ENCODE measurements at places on chromosomes 7 and 10.

DNA sequence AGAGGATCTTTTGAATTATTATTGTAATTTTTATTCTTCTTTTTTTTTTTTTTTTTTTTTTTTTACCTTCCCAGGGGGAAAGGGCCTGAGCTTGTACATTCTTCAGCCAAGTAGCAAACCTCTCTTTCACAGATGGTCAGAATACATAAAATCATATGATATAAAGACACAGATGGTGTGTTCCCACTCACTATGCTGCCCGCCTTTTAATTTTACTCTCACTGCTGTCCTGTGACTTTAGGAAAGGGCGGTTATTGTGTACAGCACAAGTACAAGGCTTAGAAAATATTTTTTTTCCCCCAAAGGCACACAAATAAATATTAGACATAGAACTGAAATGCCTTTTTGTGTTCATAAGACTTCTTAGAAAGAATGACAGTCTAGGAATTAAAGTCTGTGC is 213.6 kb downstream of the RPS24 start:
- DNase-seq, result no peak

DNA sequence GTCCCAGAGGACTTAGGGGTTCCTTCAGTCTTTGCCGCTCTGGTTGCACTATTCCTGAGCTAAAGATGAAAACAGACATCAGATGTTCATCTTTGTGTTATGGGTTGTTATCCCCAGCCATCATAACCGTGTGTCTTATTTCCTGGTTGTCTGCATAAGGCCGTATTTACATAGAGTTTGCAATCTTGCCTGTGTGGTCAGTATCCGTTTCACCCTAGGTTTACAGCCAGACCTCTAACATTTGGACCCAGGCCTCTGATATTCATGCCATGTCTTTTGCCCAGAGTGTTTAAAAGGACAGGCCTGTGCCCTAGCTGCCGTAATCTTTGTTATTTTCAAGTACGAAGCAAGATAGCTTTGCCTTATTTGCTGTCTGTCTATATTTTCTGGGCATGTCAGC is 26.6 kb downstream of the LRRC4 start:
- DNase-seq, result no peak

DNA sequence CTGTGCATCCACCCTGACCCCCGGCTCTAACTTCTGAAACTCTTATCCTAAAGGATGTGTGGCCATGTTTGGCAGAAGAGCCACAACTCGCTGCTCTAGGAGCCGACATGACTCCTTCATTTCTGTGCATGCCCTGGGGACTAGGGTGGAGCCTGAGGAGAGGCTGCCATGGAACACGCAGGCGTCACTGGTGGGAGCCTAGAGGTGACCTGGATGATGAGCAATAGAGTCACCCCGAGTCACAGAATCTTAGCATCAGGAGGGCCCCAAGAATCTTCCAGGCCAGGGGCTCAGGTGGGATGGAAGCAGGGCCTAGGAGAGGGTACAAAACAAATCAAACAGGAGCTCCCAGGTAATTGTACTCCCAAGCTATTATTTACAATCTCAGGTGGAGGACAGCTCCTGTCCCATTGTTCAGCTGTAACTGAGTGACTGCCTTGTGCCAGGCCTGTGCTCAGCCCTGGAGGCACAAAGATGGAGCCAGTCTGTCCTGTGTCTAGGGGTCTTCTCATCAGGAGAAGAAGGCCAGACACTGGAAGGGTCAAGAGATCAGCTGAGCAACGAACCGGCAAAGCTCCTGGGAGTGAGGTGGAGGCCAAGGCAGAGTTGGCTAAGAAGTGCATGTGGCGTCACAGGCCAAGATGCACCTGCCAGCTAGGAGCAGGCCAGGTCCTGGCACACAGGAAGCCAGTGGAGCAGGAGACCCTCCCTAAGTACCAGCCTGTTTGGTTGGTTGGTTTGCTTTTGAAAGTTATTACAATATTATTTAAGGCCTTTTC is 5.8 kb upstream of the ZNF22 start:
- no peak for DNase-seq

- no peak for DNase-seq
These were observed 54.2 kb downstream of the GUSB start for GRCh38 chr7:65927489-65928448.

DNA sequence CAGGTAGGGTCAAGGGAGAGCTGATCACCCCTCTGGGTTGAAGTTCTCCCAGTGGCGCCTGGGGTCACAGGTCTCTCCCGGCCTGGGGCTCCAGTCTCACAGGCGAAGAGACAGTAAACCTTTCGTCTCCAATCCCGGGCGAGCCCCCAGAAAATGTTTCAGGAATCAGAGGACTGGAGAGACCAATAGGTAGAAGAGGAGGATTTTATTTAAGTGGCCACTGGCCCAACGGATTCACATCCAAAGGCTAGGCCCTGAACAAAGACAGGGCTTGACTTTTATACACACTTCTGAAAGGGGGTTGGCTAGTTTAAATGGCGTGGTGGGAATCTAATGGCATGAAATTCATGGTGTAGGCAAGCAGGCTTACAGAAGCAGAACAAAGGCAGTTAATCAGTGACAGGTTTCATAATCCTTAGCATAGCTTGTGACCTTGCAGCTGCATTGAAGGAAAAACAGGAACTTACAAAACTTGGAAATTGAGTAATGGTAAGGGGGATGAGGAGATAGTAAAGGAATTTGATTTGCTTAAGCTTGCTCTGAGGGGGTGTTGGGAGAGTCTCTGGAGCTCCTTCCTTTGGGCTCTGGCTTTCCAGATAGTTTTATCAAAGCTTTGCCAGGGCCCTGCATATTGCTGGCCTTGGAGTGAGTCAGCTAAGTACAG is 105.5 kb downstream of the TRIM24 start:
- no peak for DNase-seq

- no peak for DNase-seq
These were observed 97.3 kb downstream of the CFAP58 start for GRCh38 chr10:104450954-104451353.

- DNase-seq, result no peak
These were observed 183.3 kb downstream of the STK31 start for GRCh38 chr7:23893176-23893941.

DNA sequence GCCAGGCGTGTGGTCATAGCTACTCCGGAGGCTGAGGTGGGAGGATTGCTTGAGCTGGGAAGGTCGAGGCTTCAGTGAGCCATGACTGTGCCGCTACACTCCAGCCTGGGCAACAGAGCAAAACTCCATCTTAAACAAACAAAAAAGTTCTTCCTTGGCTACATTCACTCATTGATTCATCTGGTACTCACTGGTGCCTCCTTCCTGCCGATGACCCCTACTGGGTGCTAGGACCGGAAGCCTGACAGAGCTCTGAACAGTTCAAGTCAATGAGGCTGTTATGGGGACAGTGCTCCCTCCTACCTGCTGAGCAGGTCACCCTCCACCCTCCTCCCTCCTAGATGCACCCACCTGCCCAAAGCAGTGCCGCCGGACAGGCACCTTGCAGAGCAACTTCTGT is 4.9 kb downstream of the PCOLCE start:
- no peak for DNase-seq

DNA sequence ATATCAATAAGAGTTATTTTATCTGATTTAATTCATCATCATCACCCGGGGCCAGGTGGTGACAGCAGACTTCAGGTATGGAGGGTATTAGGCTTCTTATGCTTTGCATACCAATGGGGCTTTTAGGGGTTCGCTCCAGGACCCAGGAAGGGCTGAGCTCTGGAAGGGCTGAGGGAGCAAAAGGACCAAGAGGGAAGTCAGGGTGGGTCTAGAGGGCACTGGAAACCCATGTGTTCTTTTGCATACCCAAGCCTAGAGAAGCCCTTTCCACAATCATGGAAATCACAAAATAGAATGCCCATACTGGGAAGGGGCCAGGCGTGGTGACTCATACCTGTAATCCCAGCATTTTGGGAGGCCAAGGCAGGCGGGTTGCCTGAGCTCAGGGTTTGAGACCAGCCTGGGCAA is 30.9 kb upstream of the VCL start:
- DNase-seq, result no peak

DNA sequence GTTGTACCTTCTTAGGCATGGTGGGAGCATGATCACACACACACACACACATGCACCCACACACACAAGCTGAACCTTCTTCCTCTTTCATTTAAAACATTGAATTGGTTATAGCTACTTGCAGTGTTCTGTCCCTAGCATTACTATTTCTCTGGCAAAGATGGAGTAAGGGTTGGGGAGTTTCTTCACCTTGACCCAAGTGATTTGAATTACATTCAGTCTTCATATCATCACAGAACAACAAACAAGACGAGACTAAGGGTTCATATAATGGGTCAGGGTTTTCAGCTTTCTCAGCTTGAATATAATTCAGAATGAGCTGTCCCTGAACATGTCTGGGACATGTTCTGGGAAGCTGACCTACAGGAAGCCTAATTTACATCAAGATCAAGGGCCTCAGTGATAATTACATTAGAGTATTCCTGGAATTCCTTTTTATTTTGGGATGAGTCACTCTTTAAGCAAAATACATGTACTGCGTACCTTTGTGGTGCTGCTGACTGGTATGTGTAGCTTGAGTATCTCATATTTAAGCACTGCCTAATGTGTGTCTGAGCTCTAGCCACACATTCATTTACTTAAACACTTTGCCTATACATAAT is 213.5 kb upstream of the TMEM229A start:
- no peak for DNase-seq

DNA sequence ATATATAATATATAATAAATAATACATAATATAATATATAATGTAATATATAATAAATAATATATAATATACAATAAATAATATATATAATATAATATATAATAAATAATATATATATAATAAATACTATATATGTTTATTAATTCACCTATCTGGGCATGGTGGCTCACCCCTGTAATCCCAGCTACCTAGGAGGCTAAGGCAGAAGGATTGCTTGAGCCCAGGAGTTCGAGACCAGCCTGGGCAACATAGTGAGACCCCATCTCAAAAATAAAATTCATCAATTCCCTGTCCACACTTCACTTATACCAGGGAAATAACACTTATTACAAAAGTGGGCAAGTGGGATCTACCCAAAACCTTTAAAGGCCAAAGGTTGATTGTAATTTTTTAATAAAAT is 281.1 kb downstream of the PRPF18 start:
- no peak for DNase-seq

DNA sequence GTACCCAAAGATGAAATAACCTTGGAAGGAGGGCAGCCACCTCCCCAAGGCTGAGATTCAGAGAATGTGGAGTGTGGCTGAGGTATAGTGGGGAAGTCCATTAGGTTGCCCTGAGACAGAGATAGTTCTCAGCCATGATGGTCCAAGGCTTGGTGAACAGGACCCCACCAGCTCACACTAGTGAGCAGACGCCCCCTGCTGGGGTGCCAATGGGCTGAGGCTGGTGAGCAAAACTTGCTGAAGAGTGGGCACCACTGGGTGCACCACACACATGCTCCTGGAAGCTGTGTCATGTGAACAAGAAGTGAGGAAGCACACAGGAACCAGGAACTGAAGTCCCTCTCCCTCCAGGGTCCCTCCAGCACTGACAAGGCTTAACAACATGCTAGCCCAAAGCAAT is 8.9 kb downstream of the FBXL13 start:
- DNase-seq, result peak; percentile 67

Data from Calu3 (cell line).